Central memory CD4-positive, alpha-beta T cell (primary cell): ENCODE measurements at places on chromosomes 7 and 10.

DNA sequence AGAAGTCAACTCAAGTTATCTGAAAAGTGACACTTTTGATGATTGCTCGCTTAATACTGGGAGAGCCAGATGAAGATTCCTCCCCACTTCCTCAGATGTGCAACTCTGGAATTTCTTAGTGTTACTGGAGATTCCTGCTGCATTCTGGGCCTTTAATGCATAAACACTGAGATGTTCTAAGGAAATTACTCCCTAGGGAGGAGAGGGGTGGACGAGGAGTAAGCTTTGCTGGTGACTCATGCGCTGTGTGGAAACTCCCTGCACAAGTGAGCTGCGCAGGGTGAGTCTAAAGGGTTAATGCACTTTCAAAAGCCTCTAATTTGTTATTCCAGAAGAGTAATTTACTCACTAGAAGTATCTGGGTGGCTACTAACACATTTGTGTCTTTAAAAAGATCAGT lies 46.3 kb downstream of the EGFR start:
- no peak for DNase-seq

DNA sequence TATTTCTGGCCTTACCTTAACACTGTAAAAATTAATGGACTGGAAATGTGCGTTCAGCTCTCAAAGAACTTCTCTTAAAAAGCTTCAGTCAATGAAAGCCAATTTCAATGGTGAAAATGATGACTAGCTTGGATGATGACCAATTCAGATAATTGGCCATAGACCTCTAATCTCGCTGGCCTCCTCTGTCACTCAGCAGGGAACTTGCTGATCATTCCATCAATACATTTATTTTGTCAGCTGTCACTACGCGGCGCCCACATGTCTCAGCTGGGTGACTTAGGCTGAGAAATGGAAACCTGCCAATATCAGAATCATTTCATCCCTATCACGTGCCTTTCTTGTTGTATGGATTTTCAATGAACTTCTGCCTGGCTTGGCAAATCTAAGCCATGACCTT lies 673.0 kb upstream of the AUTS2 start:
- no peak for DNase-seq

DNA sequence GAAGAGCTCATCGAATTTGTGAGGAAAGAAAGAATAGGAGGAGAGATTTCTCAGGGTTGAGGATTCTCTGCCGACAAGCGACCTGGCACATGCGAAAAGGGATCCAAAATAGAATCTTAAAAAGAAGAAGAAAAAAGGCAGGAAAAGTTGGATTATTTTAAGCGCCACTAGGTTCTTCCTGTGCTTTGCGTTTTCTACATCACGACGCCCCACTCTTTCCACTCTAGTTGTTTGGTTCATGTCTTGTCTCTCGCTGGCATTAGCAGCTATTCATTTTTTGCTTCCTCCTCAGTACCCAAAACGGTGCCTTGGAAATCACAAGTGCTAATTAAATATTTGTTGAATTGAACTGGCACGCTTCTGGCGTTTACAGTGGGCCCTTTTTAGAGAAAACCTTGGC lies 674 bp upstream of the FRA10AC1 start:
- no peak for DNase-seq

- no peak for DNase-seq
These were observed 726.9 kb downstream of the TNS3 start for GRCh38 chr7:46854958-46855473.

DNA sequence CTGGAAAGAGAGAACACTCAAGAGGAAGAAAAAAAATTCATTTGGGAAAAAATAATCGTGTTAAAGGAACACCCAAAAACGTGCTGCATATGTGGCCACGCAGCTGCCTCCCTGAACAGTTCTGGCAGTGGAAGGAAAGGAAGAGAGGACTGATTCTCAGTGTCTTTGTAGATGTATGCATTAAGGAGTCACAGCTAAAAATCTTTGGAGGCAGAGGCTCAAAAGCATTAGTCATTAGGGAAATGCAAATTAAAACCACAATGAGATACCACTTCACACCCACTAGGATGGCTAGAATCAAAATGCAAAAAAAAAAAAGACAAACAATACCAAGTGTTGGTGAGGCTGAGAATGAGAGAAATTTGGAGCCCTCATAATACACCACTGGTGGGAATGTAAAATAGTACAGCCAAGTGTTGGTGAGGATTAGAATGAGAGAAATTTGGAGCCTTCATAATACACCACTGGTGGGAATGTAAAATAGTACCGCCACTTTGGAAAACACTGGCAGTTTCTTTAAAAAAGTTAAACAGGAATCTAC lies 134.7 kb downstream of the SLIT1 start:
- DNase-seq = no peak

DNA sequence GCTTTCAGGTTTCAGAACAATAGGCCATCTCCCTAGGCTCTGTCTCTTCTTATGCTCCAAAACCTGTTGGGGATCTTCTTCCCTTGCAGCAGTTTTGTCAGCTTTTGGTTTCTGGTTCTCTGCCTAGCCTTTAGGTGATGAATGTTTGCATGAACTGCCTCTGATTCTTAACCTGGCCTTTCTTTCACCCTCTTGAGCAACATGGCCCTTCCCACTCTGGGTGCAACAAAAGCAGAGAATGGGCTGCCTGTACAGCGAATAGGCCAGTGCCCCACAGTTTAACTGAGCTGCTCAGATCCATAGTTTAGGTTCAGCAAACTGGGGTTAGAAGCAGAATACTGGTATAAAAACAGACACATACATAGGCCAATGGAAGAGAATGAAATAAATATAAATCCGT lies 18.1 kb upstream of the NUP205 start:
- DNase-seq = no peak

GRCh38 chr7:98107313-98107721 lies 655 bp downstream of the LMTK2 start:
- DNase-seq = no peak

DNA sequence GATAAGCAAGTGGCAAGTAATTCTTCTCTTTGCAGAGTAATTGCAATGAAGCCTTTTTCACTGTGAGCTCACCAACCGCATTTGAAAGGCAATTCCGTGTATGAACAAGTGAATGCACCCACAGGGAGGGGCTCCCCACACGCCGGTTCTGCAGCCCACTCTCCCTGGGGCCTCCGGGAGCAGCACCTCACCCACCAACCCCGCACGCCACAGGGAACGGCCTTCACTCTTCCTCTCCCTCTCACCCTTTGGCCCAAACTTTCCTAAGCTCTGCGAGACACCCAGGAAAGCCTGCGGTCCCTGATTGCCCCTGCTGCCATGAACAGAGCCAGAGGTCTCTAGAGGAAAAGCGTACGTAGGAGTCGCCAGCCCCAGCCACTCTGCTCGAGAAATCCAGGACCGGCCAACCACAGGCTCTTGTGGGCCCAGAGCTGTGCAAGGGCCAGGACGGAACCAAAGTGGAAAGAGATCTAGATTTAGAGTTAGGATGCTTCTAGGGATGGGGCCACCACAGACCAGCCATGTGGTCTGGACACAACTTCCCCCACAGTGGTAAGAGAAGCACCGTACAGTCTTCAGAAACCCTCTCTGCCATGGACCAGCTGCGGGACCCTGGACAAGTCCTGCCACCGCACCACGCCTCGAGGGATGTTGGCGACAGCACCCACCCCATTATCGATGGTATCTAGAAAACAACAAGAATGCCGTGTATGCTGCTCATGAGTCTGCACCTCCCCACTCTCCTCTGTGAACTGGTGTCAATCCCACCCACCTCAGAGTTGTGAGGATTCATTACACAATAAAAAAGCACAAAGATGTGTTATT lies 3.6 kb downstream of the WDR86 start:
- DNase-seq = no peak

GRCh38 chr10:116138897-116139296 lies 134.1 kb downstream of the GFRA1 start:
- no peak for DNase-seq

DNA sequence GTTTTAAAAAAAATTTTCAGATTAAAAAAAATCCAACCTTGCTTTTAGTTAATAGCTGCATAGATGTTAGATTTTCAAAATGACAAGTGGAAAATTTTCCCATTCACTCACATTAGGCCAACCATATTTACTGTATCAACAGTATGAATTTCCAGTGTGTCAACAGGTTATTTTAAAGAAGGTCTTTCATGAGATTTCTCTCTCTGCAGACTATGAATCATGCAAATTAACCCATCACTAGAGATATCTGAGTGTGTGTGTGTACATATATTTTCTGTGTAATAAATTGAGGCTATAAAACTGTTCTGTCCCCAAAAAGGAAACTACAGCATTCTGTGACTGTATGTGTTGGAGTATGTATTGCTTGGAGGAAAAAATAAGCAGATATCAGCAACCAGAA lies 305.6 kb downstream of the ARL4A start:
- no peak for DNase-seq

DNA sequence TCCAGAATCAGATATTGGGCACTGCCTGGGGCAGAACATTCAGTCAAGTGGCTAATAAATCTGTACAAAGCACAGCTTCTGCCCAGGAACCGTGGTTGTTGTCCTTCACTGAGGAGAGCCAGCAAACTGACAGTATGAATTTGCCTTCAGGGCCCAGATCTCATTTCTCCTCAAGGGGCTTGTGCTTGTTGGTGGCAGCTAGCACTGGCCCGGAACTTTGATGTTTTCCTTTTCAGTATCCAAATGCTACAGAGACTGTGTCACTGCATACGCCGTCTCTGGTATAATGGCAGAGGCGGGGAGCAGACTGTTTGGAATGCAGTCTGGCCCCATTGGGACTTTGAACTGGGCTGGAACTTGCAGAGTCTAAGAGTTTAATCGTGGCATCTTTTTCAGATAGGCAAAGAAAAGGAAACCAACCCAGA lies 30.4 kb upstream of the ADD3 start:
- no peak for DNase-seq

GRCh38 chr10:95793401-95794045 lies 37.6 kb downstream of the ENTPD1 start:
- DNase-seq = no peak

- no peak for DNase-seq
These were observed 5.1 kb upstream of the GRID1 start for GRCh38 chr10:86371691-86372090.

- no peak for DNase-seq
These were observed 170.7 kb upstream of the PPP2R2D start for GRCh38 chr10:131729938-131730660.

DNA sequence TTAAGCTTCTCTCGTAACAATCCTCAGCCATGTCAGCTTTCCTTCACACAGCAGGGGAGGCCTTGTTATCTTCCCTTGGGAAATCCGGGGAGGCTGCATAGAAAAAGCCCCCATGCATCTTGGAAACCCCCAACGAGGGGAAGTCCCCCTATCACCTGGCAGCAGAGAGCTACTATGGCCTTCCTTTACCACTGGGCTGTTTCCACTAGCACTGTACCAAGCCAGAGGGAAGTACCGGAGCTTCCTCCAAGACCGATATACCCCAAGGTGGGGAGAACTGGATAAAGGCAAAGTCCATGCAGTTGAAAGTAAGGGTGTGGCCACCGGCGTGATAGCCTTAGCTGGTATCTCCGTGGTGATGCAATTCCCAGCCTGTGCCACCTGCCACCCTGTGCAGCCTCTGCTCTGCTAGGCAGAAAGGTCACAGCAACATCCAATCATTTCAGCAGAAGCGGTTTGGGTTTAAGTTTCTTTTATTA lies 4.4 kb upstream of the CLIP2 start:
- no peak for DNase-seq

- no peak for DNase-seq
These were observed 235.0 kb upstream of the PLPP4 start for GRCh38 chr10:120221873-120222485.
